ENCODE measurements at places on chromosomes 11 and 22. TPM values are rescaled to one million over a fixed set of nuclear protein-coding genes. Genes with fewer than 3 reads are reported as not detected.

The APOA5 gene
- total RNA-seq: not detected

The NFAM1 gene
- not detected for total RNA-seq

The MISFA gene
- 3.0 TPM for total RNA-seq

- DNase-seq: no peak
Observed at GRCh38 chr22:32849501-32849900, 48.0 kb downstream of the TIMP3 start.

GRCh38 chr11:113161711-113162591, 152.4 kb upstream of the TTC12 start:
- no peak for DNase-seq

DNA sequence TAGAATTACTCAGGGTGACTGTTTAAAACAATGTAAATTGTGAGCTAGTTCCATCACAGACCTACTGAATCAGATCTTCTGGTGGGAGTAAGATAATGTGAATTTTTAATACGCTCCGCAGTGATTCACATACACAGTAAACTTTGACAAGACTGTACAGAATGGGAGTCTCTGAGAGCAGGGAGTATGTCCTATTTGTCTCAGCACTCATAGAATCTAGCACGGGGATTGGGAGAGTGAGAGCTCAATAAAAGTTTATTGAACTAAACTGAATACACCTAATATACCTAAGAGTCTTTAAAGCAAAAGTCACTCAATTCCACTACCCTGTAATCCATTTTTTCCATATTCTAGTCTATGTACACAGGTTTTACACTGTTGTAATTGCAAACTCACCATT, 11.2 kb upstream of the GAB2 start:
- no peak for DNase-seq

GRCh38 chr22:37784829-37785495, 22.8 kb upstream of the GCAT start:
- no peak for DNase-seq

- no peak for DNase-seq
Observed at GRCh38 chr11:114562166-114562916, 2.7 kb upstream of the NXPE1 start.

- no peak for DNase-seq
Observed at GRCh38 chr11:73999581-74000306, 9.1 kb downstream of the UCP3 start.
